ENCODE measurements at places on chromosomes 11 and 22.

- DNase-seq, result no peak
These were observed 31.6 kb downstream of the GRIA4 start for GRCh38 chr11:105641433-105641832.

DNA sequence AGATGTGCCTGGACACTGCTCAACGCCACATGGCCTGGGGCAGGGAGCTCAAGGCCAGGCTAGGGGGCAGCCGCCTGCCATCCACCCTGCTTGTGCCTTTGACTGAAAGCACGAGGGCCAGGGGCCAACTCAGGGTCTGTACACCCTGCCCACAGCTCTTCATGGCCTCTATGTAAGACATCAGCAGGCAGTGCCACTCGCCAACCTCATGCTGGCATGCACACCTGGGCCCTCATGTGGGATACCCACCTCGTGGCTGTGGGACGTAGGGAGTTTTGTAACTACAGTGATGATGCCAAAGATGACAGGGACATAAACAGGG, 25.6 kb downstream of the TBX1 start:
- DNase-seq, result no peak

DNA sequence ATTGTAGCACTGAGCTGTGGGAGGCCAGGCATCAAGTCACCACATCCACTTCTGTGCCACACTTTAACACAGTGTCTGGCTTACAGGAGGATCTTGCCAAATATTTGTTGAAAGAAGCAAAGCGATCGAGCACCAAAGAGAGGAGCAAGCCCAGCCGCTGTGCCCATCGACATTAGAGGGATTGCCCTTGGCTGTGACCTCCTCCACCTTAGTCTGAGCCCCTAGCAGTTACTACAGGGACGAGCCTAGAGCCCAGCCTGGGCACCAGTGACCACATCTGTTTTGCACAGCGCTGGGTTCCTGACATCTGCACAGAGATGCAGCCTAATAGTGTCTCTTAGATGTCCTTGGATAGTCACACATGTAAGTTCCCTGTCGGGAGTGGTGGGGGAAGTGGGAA, 17.7 kb downstream of the GRIK4 start:
- no peak for DNase-seq

DNA sequence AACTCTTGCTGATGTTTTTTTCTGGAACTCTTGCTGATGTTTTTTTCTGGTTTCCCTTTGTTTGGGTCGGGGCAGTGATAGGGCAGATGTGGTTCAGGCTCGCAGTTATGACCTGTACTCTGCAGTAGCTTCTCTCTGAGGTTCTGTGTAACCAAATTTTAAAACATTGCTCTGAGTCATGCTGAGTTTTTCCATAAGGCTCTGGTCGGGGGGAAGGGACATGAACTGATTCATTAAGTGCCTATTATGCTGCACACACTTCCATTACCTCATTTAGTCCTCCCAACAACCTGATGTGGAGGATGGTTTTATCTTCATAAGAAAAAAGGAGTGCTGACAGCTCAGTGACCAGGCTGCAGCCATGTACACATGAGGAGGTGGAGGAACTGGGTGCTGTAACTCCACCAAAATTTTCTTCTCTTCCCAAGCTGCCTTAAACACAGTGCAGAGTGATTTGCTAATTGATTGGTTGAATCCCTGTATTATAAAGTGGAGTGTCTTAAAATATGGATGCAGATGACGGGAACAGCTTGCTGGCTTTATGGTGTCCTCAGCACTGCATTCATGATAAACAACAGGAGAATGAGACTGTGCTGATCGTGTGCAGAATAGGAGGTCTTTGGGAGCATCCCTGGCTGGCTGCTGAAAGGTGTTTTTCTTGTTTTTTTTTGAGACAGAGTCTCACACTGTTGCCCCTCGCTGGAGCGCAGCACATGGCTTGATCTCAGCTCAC, 19.1 kb downstream of the TNRC6B start:
- no peak for DNase-seq

- no peak for DNase-seq
These were observed 620 bp downstream of the APOBEC3A start for GRCh38 chr22:38957808-38958650.

All from iPS DF 19.7 (cell line).